ENCODE measurements at places on chromosomes 11 and 22.
A peak's percentile ranks its signal among the peaks of the same experiment; 100 is the strongest.

DNA sequence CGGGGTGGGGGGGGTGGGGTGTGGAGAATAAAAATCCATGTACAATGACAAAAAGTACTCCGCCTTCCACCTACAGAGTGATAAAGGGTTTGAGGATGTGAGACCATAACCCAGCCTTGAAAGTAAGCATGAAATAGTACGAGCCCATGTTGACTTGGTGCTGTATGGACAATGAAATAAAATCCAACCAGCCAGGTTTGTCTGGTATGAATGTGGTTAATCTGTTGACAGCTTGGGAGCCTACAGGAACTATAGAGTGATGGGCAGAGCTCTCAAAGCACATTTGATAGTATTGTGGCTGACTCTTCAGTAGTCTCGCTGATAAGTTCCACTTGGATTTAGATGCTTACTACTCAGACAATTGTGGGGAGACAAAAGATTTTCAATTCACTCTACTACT lies 48.8 kb upstream of the CD44 start:
- no peak for DNase-seq

DNA sequence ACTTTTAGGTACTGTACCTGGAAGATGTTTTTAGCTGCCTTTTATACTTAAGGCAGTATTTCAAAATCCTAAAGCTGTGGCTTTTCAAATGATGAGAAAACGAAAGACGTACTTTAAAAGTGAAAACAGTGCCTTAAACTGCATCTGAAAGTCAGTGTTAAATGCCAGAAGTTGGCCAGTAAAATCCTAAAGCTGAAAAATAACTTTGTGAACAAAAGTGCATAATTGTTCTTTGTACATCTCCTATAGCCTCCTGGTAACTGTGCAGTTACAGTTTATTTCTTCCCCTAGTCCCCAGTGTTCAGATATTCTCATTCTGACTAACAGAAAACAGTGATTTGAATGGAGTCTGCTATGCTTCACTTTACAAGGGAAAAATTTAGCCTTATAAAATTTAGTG lies 6.8 kb downstream of the EED start:
- DNase-seq, result no peak

GRCh38 chr11:117888139-117888566 lies 11.7 kb upstream of the FXYD6 start:
- DNase-seq, result no peak

- DNase-seq, result no peak
These were observed 15.9 kb downstream of the UBASH3B start for GRCh38 chr11:122671400-122671891.

- DNase-seq, result no peak
These were observed 537.1 kb downstream of the INSC start for GRCh38 chr11:15651816-15652215.

- no peak for DNase-seq
These were observed 88.5 kb downstream of the ZBTB16 start for GRCh38 chr11:114148013-114148382.

- no peak for DNase-seq
These were observed 162.3 kb downstream of the TRIM29 start for GRCh38 chr11:119975561-119976152.

- no peak for DNase-seq
These were observed 3.3 kb downstream of the REXO2 start for GRCh38 chr11:114442536-114442935.

DNA sequence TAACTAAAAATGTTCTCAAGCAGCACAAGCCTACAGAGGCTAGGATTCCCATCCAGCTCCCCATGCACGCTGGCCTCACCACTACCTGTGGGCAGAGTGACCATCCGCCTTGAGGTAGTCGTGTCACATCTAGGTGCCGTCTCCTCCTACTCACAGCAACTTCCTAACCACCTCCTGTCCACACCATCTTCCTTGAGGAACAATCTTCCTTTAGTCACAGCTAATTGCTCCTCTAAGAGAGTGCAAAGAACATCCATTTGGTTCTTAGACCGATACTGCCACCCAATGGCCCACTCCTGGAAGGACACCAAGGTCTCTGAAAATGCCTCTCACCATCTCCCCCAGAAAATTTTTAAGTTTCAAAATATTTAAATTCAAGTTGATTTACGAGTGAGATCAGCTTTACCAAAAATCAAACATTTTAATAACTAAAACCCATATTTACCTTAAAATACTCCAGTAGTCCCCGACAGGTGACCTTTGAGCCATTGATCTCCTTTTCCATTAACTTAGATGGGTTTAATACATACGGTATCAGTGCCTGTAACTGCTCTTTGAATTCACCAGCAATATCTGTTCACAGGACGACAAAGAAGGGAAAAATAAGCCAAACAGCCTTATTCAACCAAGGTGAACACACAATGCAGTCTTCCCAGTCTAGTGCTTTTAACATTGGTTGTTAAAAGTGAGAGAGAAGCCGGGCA lies 21.7 kb upstream of the PLAAT3 start:
- DNase-seq, result peak; percentile 60

DNA sequence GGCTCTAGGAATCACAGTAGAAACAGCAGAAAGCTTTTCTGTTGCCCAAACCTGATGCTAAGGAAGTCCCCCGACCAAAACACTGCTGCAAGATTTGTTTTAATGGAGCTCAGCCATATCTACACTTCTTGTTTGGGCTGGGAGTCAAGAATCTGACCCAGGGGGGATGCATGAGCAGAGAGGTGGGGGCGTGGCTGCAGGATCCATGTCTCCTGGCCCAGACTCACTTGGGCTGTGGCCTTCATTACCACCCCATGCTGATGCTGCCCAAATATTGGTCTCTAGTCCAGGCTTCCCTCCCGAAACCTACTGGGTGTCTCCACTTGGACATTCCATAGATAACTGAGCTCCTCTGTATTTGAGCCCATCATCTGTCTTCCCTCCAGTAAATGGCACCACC lies 361.5 kb upstream of the LARGE1 start:
- no peak for DNase-seq

- DNase-seq, result no peak
These were observed 5.9 kb upstream of the PACSIN3 start for GRCh38 chr11:47192111-47192510.

DNA sequence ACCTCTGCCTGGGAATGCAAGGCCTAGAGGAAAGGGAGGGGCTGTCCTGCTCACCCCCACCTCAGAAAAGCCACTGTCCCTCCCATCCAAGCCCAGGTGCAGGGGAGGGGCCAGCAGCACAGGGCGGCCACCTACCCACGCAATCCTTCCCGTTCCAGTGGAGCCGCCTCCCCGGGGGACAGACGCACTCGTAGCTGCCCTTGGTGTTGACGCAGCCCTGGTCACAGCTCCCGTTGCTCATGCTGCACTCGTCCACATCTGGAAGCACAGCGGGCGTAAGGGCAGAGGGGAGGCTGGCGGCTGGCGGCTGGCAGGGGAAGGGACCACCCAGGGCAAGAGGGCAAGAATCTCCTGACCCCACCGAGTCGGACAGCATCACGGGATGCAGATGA lies 40.3 kb upstream of the TTLL12 start:
- no peak for DNase-seq

- DNase-seq, result no peak
These were observed 109.7 kb downstream of the INSC start for GRCh38 chr11:15224466-15224865.

- DNase-seq, result no peak
These were observed 2.9 kb upstream of the ARFGAP2 start for GRCh38 chr11:47179655-47179991.

DNA sequence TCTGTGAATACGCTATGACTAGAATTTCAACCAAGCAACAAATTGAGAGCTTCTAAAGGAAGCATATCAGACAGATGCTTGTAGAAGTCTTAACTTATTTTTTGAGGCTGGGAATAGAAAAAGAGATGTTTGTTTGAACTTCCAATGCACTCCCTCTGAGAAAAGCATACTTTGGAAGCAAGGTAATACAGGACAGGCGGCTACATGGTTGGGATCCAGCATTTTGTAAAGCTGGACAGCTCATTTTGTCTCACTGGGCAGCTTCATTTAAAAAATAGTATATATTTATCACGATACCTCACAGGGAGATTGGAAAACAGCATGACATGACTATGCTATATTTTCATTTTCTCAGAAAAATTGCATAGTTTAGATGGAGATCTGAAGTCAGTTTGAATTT lies 821.3 kb upstream of the API5 start:
- DNase-seq, result no peak

GRCh38 chr11:83006877-83007330 lies 64.8 kb downstream of the RAB30 start:
- no peak for DNase-seq

DNA sequence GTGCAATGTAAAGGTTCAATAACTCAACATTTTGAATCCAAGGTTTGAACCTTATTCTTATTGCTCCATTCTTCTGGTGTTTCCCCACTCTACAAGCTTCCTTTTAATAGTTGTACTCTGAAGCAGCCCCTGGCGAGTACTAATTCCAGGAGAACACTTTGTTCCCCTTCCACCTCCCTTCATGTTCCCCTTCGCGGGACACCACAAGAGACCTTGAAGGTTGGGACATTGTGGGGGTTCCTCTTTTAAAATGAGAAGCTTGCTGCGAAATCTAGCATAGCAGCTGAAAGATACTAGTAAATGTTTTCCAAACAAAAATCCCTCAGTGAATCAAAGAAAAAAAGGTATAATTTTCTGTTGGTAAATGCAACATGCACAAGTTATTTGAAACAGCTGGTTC lies 626.3 kb upstream of the LRRC4C start:
- DNase-seq, result no peak

GRCh38 chr22:26687439-26687838 lies 30.1 kb downstream of the MIAT start:
- DNase-seq, result no peak

DNA sequence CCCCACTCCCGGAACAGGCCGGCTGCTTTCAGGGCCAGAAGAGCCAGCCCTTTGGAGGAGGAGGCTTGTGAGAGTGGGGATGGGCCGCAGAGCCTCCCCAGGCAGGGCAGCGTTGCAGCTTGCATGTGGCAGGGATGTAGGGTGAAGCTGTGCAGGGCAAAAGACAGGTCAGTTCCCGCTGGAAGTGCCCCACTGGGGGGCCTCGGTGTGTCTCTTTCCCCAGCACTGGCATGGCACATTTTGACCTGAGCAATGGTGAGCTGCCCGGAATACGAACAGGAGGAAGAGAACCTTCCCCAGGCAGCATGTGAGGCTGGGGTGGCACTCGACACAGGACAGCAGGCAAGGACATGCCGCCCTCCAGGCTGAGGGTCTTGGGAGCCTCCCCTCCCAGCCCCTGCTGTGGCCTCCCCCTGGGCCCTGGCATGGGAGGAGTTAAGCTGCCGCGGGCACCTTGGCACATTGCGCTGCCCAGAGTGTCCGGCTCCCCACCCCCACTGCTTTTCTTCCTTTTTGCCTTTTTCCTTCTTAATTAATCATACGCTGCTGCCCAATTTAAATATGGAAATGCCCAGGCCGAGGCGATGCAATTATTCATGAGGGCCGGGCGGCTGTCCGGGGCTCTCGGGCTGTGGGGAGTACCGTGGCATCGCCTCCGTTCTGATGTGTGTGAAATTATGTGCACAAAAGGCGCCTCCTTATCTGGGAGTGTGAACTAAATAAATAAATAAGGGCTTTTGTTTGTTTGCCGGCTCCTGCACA lies 76.0 kb upstream of the WNT7B start:
- DNase-seq, result peak; percentile 25

DNA sequence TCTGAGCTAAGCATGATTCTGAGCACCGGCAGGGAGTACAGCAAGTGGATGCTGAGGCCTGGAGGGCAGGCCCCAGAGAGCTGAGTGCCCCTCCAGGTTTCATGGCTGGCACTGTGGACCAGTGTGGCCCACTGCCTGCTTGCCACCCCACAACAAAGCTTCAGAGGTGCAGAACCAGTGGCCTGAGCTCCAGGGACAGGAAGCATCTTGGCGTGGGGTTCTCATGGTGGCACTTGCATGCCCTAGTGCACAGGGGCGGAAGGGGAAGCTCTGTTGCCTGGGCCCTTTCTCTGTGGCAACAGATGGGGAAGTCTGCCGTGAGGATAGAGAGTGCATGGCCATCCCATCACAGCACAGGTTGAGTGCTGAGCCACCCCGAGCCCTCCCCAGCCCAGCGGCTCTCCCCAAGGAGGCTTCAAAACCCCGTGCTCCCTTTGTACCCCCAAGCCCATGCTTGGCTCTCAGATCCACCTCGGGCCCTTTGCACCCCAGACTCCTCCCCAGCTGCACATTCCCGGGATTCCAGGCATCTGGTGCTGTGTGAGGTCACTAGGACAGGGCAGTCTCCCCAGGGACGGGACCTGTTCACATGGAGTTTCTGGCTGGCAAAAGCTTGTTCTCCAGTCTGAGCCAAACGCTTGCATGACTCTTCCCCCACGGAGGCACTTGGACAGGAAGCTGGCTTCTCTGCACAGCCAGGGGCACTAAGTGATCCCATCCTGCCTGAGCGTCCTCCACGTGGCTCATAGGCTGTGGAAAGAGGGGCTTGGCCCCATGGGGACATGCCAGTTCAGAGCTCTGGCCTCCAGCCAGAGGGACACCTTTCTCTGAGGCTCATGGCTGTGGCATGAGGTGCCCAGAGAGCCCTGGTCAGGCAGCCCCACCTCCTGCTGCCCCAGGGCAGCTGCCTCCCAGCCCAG lies 4.2 kb downstream of the SLC25A1 start:
- DNase-seq, result no peak

DNA sequence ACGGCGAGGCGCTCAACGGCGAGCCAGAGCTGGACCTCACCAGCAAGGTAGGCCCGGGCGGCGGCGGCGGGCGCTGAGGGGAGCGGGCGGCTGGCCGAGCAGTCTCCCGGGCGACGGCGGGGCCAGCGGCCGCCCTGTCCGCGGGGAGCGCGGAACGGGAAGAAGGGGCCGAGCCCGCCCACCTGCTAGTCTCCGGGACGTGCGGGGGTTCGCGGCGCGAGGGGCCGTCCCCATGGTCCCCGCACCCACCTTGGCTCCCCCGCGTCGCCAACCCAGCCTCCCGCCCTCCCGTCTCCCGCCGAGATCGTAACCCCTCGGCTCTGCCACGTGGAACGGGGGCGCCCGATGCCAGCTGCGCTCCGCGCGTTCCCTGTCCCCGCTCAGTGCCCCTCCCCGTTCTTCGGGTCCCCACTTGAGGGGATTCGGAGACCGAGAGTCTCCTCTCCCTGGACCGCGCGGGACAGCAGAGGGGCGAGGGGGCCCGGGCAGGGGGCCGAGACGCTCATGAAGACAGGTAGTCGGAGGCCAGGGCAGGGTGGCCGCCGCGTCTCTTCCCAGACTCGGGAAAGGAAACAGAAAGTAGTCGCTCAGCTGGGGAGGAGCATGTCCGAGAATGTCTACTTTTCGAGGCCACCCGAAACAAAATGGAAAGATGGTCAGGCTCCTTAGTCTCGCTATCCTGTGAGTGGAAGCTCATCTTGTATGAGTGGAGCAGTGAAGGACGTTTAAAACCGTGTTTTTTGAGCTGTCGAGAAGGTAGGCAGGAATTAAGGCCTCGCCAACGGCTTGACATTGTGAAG lies 557 bp downstream of the GTPBP1 start:
- DNase-seq, result no peak
